ENCODE measurements at places on chromosomes 7 and 10.

DNA sequence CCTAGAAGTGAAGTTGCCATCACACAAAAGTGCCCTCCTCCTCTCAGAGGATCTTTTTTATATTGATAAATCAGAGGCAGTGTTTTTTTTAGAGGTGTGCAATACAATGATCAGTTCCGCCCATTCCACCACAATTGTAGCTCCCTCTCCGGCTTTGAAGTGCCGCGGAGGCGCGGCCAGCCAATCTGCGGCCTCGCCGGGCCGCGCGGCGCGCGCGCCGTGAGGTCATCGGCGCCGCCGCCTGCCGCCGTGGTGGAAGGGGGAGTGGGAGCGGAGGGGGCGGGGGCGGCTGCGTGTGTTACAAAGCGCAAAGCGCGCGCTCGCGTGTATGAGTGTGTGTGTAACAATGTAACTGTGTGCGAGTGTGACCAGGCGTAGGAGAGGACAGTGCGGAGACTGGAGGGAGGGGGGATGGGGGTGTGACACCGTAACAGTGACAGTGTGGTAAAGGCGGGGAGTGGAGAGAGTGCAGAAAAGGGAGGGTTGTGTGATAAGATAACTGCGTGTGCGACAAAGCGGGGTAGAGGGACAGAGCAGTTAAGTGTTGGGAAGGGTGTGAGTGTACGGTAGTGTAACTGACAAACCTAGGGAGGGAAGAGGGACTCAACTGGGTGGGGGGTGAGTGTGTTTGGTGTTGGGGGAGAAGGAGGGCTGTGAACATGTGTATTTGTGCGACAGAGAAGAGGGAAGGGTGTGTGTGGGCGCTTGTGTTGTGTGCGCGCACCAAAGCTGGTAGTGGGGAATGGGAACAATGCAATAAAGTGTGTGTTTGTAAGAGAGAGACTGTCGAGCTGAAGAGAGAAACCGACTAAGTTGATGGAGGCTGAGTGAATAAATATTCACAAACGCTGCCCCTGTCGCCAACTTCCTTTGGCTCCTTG is at the start of gene SP8:
Gene SP8 (minus strand): TSS at position 108 of the 881 bp plus-strand sequence. CDS start 88 bp downstream, at position 20.
- peak; percentile 74 for DNase-seq

GRCh38 chr10:93115661-93116383 is 42.1 kb downstream of the CYP26A1 start:
- peak; percentile 73 for DNase-seq

DNA sequence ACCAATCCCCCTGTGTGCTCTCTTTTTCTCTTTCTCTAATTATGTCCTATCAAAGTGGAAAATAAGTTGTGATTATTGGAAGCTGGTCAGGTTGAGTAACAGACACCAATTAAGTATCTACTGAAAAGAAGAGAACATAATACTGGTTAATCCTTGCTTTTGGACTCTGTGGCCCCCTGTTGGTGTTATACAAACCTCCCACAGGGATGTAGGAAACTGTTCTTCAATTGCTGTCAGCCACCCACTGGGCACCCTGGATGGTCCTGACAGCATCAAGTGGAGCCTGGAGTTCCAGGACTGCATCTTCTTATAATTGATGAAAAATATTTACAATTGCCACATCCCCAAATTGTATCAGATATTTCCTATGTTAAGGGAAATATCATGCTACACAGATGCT is 939.7 kb downstream of the KCNMA1 start:
- DNase-seq = no peak

DNA sequence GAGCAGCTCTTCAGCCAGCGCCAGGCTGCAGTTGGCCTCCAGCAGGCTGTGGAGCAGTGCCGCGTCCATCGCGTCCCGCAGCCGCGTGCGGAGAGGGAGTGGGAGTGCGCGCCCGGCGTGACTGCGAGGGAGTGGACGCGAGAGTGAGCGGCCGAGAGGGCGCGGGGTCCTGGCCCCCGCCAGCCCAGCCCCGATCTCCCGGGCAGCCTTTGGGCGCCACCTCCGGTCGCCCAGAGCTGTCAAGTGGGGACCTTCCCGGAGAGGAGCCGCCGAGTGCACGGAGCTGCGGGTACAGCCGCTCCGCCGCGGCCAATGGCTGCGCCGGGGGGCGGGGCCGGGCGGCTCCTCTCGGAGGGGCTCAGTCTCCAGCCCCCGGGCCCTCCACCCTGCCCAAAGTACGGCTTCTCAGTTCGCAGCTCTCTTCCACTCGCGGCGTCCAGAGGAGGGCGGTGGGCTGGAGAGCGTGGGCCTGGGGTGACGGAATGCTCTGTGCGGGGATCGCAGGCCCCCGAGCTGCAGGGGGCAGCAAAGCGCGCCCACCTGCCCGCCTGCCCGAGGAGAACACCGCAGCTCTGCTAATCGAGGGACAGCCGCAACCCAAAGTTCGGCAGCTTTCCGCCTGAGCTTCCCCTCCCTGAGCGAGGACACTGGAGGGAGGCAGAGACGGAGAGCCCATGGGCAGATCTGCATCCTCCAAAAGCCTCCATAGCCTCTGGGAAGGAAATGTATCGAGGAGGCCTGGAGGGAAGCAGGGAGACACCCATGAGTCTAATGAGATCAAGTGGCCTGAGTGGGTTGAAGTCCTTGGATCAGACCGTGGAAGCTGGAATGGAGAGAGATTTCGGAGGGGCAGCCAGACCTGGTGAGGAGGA is at the start of gene CRHR2:
Gene CRHR2 (minus strand): TSS at position 245 of the 872 bp plus-strand sequence. CDS start 176 bp downstream, at position 69.
- DNase-seq = no peak

DNA sequence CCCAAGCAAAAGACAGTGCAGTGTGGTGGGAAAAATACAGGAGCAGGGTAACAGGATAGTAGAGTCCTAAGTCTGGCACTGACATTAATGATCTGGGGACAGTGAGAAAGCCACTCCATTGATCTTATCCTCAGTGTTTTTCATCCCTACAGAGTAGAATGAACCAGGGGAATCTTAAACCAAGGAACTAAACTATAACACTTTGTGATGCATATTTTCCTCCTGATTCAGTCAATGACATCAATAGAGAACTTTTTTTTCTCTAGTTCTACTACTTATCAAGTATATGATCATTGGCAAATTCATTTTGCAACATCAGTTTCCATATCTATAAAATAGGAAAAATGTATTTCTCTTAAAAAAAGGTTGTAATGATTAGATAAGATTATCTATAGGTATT is 151.1 kb downstream of the TMEM26 start:
- no peak for DNase-seq
